GOT3 (cell line): ENCODE measurements at places on chromosomes 4 and X.

DNA sequence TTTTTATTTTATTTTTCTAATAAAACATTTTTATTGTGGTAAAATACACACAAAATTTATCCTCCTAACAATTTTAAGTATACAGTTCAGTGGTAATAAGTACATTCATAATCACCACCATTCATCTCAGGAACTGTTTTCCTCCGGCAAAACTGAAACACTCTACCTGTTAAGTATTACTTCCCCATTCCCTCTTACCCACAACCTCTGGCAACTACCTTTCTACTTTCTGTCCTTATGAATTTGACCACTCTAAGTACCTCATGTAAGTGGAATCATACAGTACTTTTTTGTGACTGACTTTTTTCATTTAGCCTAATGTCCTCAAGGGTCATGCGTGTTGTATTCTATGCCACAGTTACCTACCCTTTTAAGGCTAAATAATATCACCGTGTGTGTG is 21.1 kb upstream of the HSFX4 start:
- no peak for DNase-seq

DNA sequence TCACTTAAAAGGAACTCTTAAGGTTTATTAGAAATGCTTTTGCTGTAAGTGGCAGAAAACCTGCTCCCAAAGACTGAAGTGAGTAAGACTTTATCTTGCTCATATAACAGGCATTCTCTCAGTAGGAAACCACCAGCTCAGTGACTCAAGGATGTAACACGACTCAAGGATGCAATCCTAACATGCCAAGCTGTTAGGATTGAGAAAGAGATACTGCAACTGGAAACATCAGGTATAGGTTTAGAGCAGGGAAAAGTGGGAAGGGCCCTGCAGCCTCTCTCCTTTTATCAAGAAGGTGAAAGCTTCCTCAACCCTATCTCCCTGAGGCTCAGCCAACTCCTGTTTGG is 11.9 kb upstream of the SLC9A7 start:
- no peak for DNase-seq

DNA sequence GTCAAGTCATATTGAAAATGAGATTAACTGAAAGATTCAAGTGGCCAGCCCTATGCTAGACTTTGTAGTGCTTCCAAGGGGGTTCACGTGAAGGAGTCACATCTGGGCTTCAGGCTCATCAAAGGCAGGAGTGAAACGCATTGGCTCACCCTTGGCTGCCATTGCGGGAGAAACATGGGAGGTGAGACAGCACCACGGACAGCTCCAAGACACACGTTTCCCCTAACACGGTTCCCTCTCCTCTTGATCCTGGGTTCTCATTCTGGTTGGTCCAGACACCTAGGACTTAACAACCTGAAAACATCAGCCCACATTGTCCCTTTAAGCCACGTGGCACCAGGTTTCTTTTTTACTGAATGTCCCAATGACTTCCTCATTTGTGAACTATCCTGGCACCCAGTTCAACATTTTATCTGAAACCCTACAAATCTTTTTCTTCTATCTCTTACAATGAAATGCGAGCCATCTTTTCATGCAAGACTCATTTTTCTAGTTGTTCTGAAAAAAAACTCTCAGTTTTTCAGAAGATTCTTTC is 279.0 kb upstream of the VCX3A start:
- no peak for DNase-seq

- DNase-seq: no peak
Measured at GRCh38 chr4:70182517-70183167, 12.9 kb upstream of the ODAM start.

GRCh38 chr4:124931050-124931449 is 218.5 kb upstream of the ANKRD50 start:
- DNase-seq: no peak

DNA sequence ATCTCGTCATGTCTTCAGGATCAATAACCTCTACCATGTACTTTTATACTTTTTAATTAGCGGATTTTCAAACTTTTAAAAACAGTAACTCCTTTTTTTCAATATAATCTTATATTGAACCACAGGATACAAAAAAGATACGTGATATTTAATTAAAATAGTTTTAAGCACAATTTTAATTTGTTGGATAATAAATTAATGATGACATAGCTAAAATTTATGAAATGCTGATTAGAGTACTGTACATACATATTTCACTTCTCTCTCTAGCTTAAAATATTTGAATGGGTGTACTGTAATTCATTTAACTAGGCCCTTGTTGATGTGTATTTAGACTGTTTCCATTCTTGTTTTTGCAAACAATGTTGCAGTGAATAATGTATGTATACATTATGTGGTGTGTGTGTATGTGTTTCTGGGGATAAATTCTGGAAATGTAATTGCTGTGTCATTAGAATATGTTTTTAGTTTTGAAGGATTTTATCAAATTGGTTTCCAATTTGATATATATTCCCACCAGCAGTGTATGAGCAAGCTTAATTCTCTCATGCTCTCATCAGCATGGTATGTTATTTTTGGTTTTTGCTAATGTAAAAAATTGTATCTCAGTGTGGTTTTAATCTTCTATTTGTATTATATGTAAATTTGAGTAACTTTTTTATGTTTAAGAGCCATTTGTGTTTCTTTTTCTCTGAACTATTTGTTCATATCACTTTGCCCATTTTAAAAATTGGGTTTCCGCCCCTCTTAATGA is 66.4 kb downstream of the CDKL5 start:
- DNase-seq: no peak

- DNase-seq: no peak
Measured at GRCh38 chrX:45740291-45740690, 539.6 kb upstream of the DIPK2B start.

- DNase-seq: no peak
Measured at GRCh38 chr4:111283066-111283677, 660.3 kb upstream of the PITX2 start.

DNA sequence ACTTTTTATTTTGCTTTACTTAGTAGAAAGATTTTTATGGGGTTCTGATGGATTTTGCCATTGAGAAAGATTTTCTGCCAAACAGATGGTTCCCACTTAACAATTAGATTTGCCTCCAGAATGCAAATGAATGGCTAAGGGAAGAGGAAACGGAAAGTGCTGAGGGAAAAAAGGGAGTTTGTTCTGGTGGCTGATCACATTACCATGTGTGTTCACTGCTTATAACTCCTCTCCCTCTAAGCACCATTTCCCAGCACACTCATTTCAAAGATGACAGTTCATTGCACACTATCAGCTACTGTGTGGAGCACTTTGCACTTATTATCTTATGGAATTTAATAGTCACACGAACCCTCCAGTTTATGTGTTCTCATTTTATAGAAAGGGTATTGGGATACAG is 68.0 kb upstream of the GRID2 start:
- no peak for DNase-seq

DNA sequence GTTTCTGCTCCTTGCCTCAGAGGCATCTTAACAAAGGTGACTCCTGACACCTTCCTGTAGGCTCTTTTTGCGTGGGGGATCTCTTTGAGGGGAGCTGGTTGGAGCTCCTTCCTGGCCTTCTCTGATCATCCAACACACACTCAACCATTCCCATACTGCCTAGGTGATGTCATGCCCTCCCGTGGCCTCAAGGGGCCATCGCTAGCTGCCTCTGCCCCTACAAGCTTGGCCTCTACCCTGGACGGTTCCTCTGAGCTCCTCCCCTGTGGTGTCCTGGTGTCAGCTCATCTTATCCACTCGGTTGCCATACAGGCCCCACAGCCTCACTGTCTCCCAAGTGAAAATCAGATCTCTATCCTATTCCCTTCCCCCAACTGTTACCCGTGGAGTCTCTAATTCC is 13.7 kb upstream of the ZNF185 start:
- DNase-seq: no peak

DNA sequence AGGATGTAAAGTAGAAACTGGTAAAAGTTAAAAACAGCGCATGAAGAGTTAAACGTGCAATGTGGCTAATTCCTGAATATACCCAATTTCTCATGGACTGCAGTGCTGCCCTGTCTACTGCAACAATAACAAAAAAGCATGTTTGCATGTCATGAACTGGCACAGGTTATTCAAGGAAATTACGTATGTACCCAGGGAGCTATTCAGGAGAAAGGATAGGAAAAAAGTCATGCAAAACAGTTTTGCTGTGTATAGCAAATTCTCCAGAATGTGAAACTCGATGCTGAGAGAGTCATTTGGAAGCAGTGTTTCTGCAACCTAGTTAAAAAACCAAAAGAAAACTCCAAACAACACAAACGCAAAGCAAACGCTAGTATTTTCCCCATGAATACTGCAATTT is 381.5 kb upstream of the PRKX start:
- no peak for DNase-seq

- DNase-seq: no peak
Measured at GRCh38 chrX:72540318-72540717, 32.3 kb downstream of the HDAC8 start.

DNA sequence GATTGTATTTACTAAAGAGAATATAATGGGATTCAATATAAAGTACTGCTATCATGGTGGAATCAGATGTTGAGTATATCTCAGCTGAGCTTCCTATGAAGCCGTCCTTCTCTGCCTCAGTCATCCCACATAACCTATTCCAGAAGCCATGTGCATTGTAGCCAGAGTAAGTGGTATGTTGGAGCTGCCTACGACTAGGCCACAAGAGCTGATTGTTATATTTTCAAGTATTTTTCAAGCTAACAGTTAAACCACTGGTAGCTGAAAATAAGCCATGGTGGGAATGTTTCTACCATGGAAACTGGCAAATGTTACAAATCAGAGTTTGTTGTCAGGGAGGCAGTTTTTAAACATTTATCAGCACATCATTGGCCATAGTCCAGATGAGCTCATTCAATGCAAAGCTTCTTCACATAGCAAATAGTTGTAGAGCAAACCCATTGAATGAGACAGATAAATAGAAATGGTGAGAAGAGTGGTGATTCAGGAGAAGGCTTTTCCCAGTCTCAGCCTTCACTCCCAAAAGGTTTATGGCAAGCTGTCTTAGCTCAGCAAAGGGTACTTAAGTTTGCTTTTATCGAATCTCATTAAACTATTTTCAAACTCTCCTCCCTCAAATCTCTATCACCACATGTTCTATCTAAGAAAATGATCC is 436.4 kb downstream of the PCDH19 start:
- no peak for DNase-seq

DNA sequence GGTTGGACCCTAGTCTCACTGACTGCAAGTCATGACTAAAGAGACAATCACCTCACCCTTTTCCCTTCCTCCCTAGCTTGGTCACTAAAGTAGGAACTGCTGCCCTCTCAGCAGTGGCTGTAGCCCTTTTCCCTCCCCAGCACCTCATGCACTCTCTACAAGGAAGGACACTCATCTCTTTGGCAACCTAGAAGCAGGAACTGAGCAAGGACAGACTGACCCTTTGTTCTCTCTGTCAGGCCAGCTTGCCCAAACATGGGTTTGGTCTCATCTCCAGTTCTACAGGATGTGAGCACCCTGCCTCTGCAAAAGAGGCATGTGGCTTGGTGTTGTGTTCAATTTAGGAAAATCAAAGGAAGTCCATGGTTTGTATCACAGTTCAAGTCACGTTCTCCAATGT is 15.8 kb downstream of the LEF1 start:
- no peak for DNase-seq

- DNase-seq: no peak
Measured at GRCh38 chrX:97328853-97329390, 445.2 kb downstream of the RPA4 start.

GRCh38 chr4:188006285-188006848 is 10.8 kb downstream of the ZFP42 start:
- DNase-seq: no peak

DNA sequence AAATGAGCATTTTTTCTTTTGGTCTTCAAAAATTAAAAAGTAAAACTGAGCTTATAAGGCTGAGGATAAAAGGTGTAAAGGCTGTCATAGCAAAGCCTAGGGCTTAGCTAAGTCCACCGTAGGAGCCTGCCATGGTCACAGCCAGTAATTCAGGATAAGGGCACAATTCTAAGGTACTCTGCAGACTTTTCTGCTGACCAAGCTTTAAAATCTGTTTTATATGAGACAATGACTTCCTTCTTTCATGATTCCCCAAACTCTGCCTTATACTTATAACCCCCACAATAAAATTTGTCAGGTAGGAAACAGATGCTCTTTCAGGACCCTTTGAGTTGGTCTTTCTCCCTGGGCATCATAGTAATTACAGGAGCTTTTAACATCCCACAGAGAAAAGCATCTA is 138.5 kb downstream of the COL4A6 start:
- DNase-seq: no peak

DNA sequence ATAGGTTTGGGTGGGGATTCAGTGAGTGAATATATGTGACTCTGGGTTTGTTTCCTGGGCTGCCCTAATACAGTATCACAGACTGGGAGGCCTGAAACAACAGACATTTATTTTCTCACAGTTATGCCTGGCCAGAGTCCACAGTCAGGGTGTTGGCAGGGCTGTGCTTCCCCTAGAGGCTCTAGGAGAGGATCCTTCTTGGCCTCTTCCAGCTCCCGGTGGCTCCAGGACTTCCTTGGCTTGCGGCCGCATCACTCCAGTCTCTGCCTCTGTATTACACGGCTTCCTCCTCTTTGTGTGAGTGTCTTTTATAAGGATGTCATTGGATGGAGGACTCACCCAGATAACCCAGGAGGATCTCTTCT is 5.2 kb upstream of the JAKMIP1 start:
- DNase-seq: no peak

DNA sequence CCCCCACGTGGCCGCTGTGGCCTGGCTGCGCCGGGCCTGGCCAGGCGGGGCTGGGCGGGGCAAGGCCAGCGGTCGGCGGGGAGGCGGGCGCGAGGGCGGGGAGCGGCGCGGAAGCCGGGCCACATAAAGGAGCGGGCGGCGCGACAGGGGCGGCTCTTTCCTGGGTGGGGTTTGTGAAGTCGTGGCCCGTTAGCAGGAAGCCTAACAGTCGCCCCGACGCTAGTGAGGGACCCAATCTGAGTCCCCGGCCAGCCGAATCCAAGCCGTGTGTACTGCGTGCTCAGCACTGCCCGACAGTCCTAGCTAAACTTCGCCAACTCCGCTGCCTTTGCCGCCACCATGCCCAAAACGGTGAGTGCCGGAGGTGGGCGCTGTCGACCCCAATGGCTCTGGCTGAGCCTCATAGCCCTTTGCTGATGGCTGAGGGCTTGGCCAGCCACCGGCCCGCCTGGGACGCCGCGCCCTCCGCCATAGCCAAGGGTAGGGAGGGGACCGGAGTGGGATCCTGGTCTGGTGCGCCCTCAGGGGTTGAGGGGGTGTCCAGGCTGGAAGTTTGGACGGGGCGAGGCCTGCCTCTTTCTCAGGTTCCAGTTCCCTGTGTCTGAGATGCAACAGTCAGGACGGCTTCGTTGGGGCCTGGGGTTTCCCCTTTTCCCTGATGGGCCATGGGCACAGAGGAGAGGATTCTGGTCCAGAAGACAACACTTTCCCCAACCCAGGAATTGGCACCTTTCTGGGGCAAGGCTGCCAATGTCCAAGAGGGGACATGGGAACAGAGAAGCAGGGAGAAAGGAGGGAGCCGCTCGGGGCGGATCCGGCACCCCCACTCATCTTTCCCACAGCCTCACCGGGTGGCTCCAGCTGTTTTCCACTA is at the start of gene MSN:
TSS of gene MSN (plus strand) at position 152 of the 874 bp plus-strand sequence. CDS start at position 340, 188 bp downstream.
- DNase-seq: no peak

DNA sequence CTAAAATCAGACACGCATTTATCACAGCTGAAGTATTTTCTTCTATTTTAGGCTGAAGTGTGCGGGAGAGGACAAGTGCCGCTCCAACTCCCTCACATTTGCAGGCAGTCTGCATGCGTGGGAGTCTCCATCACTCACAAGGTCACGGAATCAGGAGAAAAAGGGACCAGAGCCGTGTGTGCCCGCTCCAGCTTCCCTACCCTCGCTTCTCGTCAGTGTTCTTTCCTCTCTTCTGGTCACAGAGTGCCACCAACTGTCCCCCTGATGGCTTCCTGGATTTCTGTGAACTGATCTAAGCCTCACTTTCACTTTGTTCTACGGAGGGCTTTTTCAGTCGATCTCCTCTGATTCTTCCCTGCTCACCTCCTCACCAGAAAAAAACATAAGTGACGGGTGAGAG is 407.4 kb upstream of the AADAT start:
- no peak for DNase-seq
